Activated T-helper 1 cell treated with anti-CD3 and anti-CD28 coated beads, Interleukin-2, amount 50 U/mL, for 16 hours (primary cell): ENCODE measurements at places on chromosomes 2 and 18.

- DNase-seq: no peak
Observed at GRCh38 chr2:228838819-228839218, 432.3 kb downstream of the PID1 start.

- DNase-seq: no peak
Observed at GRCh38 chr2:176763851-176764404, 448.7 kb upstream of the HNRNPA3 start.

GRCh38 chr2:190158798-190159434 lies 96.4 kb upstream of the MSTN start:
- DNase-seq: no peak

GRCh38 chr2:168692132-168692744 lies 110.2 kb upstream of the NOSTRIN start:
- DNase-seq: no peak

DNA sequence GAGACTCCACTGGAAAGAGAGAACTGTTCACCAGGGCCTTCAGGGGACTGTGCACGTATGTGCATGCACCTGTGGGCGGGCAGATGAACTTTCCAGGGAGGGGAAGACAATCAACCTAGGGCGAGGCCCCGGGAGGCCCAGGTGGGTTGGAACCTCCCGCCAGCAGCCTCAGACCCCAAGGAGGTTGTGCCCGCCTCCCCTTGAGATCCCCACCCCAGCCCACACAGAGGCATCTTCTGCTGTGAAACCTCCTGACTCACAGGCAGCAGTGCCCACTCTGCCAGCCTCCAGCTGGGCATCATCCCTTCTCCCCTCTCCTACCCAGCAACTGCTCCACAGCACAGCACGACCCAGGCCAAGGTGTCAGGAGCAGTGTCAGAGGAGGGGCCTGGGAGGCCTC lies 54.4 kb downstream of the FAM178B start:
- no peak for DNase-seq

DNA sequence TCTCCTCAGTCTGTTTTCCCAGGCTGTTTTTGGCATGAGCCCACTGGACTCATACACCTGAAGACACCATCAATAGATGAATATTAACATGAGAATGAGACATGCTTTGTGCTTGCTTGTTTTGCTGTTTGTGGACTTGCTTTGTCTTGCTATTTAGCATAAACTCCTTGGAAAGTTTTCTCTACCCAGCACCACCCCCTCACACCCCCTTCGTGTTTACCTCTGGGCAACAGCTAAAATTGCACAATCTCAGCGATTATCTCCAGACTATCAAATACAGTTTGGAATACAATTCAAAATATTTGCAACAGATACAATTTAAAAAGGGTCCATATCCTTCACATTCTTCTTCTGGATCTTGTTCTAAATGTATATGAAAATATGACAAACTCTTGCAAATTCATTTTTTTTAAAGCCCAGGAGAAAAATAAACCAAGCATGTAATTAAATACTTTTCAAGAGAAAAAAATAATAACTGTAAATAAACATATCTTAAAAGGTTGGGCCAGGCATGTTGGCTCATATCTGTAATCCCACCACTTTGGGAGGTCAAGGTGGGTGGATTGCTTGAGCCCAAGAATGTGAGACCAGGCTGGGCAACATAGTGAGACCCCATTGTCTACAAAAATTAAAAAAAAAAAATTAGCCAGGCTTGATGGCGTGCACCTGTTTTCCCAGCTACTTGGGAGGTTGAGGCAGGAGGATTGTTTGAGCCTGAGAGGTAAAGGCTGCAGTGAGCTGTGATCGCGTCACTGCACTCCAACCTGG lies 32.3 kb upstream of the PMAIP1 start:
- no peak for DNase-seq

GRCh38 chr2:150663143-150663542 lies 175.7 kb upstream of the RND3 start:
- no peak for DNase-seq

- no peak for DNase-seq
Observed at GRCh38 chr18:35716169-35716831, 134.8 kb downstream of the GALNT1 start.

DNA sequence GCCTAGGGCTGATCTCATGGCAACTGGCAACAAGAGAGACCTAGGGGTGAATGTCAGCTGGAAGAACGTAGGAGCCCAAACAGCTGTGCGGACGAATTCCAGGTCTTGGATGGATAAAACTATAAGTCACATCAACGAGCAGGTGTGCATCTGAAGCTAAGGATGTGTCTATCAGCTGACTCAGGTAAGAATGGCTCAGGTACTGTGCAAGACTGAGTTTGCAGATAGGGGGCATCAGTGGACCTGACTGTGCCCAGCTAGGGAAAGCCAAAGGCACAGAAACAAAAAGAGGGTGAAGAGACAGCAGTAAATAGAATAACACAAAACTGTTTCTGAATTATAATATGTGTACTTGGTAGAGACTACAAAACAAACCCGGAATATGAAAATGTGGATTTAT lies 357.3 kb downstream of the ZEB2 start:
- peak; percentile 3 for DNase-seq

DNA sequence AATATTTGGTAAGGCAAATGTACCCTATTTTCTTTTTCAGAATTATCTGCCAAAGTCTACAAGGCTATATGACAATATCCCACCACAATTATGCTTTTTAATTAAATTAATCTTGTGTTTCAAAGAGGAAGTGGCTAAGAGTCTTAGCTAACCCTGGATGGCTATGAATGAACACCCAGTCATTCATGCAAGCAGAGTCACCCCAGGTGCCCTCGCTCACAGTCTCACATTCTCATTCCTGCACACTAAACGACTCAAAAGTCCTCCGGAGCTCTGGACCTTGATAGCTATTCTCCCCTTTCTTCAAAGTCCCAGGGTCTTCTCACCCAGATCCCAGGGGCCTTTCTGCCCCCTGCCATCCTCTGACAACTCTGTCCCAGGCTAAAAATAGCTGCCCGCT lies 42.1 kb upstream of the MRPL19 start:
- no peak for DNase-seq

DNA sequence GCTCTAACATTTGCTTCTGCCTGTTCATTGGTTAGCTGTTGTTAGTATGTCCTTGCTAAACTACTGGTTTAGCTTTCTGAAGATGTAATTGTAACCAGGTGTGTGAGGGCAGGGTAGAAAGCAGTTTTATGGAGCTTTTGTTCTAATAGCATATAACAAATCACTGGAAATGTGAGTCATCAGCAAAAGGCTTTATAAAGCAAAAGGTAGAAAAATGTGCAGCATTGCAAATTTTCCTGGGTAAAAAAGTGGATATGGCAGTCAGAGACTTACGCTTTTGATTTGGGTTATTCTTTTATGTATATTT lies 85.3 kb downstream of the ZNF407 start:
- DNase-seq: no peak

GRCh38 chr2:187971893-187972292 lies 319.8 kb upstream of the GULP1 start:
- no peak for DNase-seq

GRCh38 chr2:29000956-29001355 lies 19.9 kb downstream of the TOGARAM2 start:
- no peak for DNase-seq

DNA sequence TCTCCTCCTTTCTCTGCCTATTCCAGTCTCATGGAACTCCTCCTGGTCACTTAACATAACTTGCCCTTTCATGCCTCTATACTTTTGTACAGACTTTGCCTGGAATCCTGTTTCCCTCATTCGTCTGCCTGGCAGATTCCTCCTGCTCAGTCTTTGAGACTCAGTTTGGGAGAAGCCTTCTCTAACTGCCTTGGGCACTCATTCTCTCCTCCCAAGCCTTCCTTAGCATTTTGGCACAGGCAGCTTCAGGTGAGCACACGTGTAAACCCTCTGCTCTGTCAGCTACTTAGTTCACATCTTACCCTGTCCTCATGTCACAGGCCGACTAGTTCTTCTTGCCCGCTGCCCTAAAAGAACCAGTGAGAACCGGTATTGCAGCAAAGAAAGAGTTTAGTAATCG lies 6.0 kb upstream of the FAM98A start:
- DNase-seq: no peak

DNA sequence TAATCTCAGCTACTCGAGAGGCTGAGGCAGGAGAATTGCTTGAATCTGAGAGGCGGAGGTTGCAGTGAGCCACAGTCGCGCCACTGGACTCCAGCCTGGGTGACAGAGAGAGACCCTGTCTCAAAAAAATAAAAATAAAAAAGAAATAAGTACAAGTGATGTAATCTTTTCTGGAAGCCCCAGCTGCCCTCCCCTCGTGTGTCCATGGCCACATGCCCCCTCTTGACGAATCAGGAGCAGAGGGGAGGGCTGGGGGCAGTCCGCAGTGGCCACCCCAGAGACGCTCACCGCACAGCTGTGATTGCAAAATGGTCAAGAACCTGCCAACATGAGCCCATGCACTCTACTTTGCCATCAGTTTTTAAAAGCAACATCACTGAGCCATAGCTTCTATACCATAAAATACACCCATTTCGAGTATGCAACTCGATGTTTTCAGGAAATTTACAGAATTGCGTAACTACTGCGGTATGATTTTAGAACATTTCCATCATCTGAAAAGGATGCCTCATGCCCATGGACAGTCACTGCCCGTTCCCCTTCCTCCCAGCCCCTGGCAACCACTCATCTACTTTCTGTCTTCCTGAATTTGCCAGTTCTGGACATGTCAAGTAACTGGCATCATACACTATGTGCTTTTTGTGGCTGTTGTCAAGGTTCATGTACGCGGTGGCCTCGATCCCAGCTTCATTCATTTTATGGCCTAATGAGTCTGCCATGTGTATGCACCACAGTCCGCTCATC lies 88.1 kb downstream of the NDUFA10 start:
- DNase-seq: no peak

DNA sequence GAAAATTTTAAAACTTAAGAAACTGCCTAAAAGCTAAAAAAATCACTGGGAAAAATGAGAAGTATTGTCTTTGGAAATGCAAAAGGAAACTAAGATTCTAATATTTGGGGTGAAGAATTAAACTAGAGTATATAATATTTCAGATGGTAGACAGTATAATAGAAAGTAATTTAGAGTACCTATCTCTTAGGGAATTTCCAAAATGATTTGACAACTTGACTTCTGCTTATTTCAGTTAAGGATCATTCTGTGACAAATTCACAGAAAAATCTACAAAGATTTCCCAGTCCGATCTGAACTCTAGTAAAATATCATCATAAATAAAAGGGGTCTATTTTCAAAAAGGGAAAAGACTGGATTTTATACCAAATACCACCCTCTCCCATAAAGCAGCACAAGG lies 99.6 kb downstream of the ATAD2B start:
- DNase-seq: no peak

DNA sequence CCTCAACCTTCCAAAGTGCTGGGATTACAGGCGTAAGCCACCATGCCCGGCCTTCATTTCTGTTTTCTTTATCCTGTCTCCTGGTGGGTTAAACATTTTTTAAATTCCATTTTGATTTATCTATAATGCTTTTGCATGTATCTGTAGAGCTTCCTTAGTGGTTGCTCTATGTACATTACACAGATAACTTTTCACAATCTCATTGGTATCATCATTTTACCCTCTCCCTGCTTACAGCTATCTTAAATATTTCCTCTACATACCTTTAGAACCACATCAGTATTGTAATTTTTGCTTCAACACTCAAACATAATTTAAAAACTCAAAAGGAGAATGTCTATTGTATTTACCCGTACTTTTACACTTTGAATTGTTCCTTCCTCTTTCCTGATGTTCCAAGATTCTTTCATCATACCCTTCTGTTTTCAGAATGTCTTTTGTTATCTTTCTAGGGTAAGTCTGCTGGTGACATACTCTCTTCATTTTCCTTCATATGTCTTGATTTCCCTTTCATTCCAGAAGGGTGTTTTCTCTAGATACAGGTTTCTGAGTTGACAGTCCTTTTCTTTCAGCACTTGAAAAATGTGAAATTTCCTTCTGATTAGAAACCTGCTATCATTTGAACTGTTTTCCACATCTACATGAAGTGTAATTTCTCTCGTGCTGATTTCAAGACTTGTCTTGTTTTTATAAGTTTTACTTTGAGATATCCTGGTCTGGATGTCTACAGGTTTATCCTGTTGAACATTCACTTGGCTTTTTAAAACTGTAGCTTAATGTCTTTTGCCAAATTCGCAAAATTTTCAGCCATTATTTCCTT lies 21.9 kb downstream of the PPP3R1 start:
- no peak for DNase-seq

- DNase-seq: no peak
Observed at GRCh38 chr2:170715932-170716777, 1.0 kb downstream of the SP5 start.

DNA sequence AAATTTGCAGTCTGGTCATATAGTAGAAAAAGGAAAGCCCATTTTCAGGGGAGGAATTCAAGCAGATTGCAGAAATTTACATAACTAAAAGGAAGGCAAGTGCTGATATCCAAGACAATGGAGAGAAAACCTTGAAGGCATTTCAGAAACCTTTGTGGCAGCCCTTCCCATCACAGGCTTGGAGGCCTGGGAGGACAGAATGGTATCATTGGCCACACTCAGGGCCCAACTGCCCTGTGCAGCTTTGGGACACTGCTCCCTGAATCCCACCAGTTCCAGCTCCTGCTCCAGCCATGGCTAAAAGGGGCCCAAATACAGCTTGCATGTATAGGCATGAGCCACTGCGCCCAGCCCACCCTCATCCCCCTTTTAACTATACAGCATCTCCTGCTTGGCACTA lies 81.1 kb upstream of the NYAP2 start:
- DNase-seq: no peak

DNA sequence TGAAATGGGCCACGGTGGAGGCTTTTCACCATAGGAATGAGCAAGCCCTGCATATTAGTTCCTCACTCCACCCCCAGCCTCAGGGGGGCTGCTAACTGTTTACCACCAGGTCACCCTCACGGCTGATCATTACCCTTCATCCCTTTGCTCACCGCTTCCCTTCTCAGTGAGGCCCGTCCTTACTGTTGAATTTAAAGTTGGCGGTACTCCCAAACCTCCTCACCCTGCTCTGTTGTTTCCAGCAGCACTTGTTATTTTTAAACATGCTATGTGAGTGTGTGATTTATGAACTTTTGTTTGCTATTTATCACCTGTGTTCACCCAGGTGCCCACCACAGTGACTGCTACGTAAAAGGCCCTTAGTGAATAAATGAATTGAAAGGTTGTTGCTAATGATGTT lies 243.6 kb downstream of the ZNF407 start:
- no peak for DNase-seq

- DNase-seq: no peak
Observed at GRCh38 chr2:43842866-43843226, 4.1 kb downstream of the ABCG8 start.

DNA sequence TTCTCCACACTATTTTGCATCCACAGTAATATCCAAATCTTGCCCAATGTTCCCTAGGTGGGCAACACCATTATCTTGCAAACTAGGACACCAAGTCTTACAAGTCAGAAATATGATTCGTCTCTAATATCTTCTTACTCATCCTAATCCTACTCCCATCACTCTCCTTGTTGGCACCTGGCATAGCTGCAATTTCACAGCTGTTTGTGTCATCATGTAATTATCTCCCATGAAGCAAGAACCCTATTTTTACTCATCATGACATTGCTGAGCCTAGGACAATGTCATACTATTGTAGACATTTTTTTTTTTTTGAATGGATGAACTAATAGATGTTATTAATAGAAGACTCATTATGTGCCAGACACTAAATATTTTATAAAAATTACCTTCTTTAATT lies 91.3 kb upstream of the CCDC141 start:
- DNase-seq: no peak

GRCh38 chr2:181145645-181146044 lies 165.2 kb downstream of the UBE2E3 start:
- DNase-seq: no peak
